AG04450 (cell line): ENCODE measurements at places on chromosomes 7 and 10.

- no peak for DNase-seq
Measured at GRCh38 chr10:124117833-124118232, 24.4 kb upstream of the CHST15 start.

- DNase-seq = no peak
Measured at GRCh38 chr10:61832866-61833481, 68.5 kb upstream of the ARID5B start.

GRCh38 chr7:98354511-98355249, 46.2 kb downstream of the BAIAP2L1 start:
- DNase-seq = no peak

- DNase-seq = no peak
Measured at GRCh38 chr7:98470485-98471240, 69.8 kb upstream of the BAIAP2L1 start.

- DNase-seq = peak; percentile 81
Measured at GRCh38 chr10:33008499-33009243, 50.6 kb upstream of the ITGB1 start.

GRCh38 chr10:111784946-111785465, 398.6 kb downstream of the GPAM start:
- no peak for DNase-seq

DNA sequence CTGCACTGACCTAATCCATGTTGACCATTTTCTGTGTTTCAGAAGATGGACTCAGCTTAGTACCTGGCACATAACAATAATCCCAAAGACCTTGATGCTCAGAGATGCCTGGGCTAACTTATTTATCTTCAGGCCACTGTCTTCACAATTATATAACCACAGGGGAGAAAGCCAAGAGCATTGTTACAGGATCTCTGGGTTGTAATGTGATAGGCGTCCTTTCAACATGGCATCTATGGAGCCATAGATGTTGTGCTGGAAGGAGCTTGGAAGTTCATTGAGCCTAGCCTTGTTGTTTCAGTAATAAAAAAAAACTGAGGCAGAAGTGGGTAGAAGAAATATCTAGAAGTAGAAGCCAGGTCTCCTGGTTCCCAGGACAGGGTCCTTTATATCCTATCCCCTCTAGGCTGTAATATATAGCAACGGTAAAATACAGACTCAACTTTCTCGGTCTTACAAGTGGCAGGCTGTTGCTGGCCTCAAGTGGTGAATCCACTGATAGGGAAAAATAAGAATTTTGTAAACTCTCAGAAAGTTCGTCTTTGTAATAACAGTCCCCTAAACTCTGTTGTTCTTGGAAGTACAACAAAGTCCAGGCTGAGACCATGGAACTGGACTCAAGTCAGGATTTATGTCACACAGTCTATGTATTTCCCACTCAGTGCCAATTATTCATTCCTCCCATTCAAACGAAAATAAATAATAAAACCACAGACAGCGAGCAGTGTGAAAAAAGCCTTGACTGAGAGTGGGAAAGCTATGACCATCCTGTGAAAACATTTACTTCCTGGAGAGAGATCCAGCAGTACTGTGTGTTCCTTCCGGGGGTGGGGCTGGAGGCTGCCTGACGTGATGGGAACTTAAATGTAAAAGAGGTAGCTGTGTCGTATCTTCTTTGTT, 277.6 kb downstream of the REEP3 start:
- DNase-seq = peak; percentile 11

DNA sequence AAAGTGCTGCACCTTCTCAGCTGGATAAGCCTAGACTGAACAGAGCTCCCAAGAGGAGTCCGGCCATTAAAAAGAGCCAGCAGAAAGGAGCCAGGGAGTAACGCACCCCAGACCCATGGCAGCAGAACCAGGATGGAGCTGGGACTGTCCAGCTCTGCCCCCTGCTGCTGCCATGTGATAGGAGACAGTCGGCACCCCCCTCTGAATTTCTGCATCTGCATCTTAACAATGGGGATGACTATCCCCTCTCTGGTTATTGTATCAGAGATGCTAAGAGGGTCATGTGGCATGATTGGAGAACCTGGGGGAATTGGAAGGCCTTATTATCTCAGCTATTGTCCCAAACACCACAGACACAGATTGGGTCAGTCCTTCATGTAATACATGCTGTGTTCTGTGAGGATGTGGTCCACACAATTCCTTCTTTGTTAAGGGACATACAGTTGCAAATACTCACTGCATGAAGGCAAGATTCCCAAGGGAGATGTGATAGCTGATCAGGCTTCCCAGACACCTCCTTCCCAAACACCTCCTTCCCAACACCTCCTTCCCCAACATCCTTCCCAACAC, 29.3 kb downstream of the PLEKHS1 start:
- DNase-seq = no peak

DNA sequence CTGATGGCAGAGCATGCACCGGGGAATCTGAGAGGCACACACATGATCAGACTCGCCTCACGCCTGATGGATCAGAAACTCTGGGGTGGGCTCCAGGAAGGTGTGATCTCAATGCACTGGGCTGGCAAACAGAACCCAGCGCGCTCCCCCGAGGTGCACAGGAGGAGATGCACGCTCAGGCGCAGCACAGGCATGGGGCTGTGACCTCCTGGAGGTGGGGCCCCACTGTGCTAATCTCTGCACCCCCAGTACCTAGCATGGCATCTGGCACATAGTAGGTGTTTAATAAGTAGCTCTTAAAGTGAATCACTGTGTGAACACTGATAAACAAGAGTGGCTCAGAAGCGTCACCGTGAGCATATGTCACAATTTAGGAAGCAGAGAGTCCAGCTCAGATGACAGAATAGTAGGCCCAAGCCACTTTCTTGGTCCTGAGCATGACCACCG, 57.9 kb downstream of the PROSER2 start:
- DNase-seq = no peak

DNA sequence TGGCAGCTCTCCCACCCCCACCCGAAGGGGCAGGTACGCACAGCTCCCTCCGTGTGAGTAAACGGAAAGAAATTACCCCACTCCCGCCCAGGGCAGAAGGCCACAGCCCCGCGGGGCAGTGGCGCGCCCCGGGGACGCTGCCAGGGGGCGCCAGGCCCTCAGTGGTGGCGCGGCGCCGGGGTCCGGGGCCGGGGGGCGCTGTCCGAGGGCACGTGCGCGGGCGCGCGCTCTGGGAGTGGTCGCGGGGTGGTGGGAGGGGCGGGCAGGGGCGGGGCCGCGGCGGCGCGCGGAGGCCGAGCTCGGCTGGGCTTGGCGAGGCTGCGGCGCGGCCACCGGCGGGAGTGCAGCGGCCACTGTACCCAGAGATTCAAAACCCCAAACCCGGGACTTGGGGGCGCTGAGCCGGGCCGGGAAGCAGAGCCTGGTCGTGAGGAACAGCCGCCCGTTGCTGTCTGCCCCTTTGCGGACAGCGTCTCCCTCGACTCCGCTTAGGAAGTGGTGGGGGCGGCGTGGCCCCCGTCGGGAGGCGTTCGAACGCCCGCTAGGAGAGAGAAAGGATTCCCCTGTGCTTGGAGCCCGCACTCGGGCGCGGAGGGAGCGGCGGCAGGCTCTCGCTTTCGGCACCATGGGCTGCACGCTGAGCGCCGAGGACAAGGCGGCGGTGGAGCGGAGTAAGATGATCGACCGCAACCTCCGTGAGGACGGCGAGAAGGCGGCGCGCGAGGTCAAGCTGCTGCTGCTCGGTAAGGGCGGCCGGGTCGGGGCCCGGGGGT, at the start of gene GNAI1:
TSS of gene GNAI1 (plus strand) at position 296 of the 773 bp plus-strand sequence. CDS start at position 626, 330 bp downstream.
- no peak for DNase-seq

DNA sequence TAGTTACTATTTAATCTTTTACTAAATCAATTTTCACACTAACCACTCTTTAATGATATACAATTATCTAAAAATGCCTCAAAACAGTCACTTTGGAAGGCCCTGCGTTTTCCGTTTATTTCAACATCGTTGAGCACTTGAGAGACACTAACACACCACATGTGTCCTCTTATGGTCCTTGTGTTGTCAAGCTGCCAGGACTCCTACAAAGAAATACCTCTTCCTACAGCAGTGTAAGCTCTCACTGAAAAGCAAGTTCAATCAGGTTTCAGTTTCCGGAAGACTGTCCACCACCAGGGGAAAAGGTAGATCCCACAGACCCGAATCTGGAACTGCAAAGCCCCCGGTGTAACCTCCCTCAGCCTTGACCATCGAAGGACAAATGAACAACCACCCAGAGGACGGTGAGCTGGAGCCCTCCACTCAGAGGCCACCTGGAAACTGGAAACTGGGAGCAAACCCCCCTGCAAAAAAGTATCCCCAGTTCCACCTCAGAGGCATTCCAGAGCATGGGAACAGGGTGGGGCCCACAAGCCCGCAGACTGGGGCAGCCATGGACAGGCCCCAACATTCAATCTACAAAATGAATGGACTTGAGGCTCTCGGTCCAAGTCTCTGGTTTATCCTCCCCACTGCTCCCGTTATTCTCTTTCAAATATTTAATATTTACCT, 37.6 kb downstream of the KCNH2 start:
- no peak for DNase-seq

- DNase-seq = peak; percentile 30
Measured at GRCh38 chr7:151315038-151315655, 26.5 kb upstream of the NUB1 start.

GRCh38 chr7:117248829-117249228, 74.0 kb downstream of the WNT2 start:
- no peak for DNase-seq

DNA sequence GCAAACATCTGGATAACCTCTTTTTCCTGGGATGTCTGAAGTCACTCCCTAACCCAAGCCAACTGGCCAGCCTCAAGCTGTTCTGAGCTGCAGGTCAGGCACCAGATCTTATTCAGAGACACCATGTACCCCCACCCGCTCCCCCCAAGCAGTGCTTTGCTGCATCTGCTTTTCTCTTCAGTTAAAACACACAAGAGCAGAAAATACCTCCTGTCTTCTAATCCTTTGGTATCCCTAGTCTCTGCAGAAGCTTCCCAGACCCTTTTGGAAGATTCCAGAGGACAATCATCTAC, 3.0 kb downstream of the ZNF488 start:
- DNase-seq = no peak

DNA sequence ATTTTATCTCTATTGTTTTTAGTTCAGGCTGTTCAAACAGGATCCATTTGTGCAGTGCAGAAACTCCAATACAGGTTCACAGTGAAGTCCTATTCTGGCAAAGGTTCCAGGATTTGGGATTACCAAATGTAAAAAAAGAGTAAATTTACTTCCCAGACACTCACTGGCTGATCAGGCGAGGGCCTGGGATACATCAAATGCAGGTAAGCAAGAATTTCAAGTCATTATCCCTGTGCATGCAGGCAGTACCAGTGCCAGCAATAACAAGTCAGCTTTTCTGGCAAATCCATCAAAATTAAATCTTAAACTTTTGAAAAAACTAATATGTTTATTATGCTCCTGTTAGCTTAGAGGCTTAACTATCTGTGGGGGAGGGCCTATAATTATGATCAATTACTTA, 6.3 kb downstream of the CDK6 start:
- no peak for DNase-seq

DNA sequence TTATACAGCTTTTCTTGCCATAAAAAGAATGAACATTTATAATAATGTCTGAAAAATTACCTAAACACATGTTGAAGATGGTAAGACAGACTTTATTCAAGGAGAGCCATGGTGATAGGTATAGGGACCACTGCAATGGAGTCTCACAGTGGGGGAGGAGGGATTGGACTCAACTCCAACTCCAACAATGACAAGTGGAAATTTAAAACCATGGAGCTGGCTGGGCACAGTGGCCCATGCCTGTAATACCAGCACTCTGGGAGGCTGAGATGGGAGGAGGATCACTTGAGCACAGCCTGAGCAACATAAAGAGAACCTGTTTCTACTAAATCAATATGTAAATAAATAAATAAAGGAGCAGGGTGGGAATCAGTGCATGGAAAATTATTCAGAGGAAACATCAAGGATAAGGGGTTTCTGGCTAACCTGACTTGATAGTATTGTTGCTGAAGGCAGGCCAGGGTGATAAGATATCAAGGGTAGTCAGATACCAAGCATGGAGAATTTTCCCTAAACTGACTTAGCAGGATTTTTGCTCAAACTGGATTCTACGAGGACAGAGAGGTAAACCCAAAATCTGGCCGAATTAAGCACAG, 19.5 kb upstream of the MICU1 start:
- no peak for DNase-seq

- no peak for DNase-seq
Measured at GRCh38 chr10:72001033-72001395, 36.8 kb downstream of the CHST3 start.

GRCh38 chr7:8134089-8134733, 127.8 kb downstream of the ICA1 start:
- DNase-seq = no peak

DNA sequence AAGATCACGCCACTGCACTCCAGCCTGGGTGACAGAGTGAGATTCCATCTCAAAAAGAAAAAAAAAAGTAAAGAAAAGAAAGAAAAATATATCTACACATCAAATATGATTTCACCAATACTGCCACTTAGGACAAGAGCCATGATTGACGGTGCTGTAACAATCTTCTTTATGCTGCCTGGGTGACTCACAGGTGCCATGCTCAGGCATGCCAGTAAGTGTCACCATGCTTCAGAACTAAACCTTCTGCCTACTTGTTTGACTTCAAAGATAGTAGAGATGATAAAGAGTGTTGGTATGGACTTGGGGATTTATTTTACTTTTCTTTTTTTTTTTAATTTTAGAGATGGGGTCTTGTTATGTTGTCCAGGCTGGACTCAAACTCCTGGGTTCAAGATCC, 33.6 kb upstream of the DNMBP start:
- no peak for DNase-seq

GRCh38 chr10:35236739-35237138, 99.6 kb upstream of the CCNY start:
- DNase-seq = peak; percentile 16

GRCh38 chr10:93445978-93446720, 36.0 kb downstream of the MYOF start:
- no peak for DNase-seq

- no peak for DNase-seq
Measured at GRCh38 chr10:98404571-98405359, 10.2 kb downstream of the PYROXD2 start.

DNA sequence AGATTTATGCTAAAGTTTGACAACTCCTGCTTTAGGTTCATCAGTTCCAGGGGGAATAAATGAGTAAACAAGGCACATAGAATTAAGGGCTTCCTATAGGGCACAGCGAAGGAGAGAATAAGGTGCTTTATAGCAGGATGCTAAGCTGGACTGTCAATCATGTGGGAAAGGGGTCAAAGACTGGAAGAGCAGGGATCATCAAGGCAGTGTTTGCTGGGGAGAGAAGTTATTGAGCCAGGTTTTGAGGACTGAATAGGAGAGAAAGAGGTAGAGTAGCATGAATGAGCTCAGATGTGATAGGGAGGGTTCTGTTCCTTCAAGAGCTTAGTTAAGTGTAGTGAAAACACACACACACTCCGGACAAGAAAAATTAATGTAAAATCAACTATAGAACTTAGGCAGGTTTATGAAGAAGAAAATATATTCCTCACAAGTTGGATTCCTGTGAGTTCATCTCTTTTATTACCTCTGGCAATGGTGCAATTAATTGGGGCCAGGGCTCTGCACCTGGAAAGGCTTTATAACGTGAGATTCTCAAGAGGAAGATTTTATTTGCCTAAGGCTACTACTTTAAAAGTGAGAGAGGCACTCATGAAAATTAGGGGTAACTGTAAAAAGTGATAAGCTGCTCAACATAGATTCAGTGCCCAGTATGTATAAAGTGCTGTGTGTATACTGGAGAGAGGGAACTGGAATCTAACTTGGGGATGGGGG, 222.4 kb downstream of the AUTS2 start:
- DNase-seq = no peak
